Lower lobe of right lung (tissue), 2 donors: ENCODE measurements at places on chromosomes 4 and X.
A peak's percentile ranks its signal among the peaks of the same experiment; 100 is the strongest.

DNA sequence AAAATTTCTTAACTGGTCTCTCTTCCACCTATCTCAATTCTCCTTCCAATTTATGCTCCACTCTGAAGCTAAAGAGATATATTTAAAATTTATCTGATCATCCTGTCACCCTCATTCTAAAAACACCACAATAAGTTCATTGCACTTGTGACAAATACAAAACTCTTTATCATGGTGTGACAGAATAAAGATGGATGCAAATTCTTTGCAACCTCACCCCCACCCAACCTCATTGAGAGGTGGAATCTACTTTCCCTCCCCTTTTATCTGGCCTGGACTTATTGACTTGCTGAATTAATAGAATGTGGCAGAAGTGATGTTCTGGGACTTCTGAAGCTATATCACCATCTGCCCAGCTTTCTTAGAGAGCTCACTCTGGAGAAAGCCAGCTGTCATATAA is 46.5 kb downstream of the IDS start:
- no peaks in the 10 kb centered on the region for H3K36me3 ChIP-seq
- H3K27ac ChIP-seq: no peak overlapping the region
- no peaks in the 10 kb centered on the region for H3K27me3 ChIP-seq
- DNase-seq: no peak
- H3K4me1 ChIP-seq: no peaks in the 10 kb centered on the region

DNA sequence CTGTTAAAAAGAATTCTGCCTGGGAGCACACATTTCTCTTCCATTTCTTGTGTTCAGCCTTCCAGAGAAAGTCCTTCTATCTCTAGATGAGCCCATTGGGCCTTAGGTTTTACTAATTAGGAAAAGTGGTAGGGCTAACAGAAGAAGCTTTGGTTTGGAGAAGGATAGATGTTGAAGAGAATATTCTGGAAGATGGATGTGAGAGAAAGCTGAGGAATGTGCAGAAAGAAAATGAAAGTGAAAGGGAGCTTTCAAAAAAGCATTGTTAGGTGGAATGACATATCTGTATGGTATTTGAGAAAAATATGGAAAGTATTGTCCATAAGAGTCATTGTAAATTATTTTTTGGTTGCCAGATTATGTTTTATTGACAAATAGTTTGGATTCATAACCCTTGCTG is 474.8 kb upstream of the SLIT2 start:
- no peaks in the 10 kb centered on the region for H3K36me3 ChIP-seq
- H3K4me3 ChIP-seq: no peak overlapping the region
- no peak overlapping the region for H3K27ac ChIP-seq
- no peaks in the 10 kb centered on the region for H3K27me3 ChIP-seq

GRCh38 chr4:33780952-33781791 is 2463.1 kb downstream of the ARAP2 start:
- H3K27ac ChIP-seq: no peak overlapping the region
- H3K27me3 ChIP-seq: no peaks in the 10 kb centered on the region
- no peak for DNase-seq
- H3K36me3 ChIP-seq: no peaks in the 10 kb centered on the region
- H3K4me3 ChIP-seq: no peak overlapping the region
- no peaks in the 10 kb centered on the region for H3K4me1 ChIP-seq

GRCh38 chr4:48431401-48431800 is 51.7 kb upstream of the SLC10A4 start:
- H3K27ac ChIP-seq: no peak overlapping the region
- H3K27me3 ChIP-seq: no peaks in the 10 kb centered on the region
- H3K36me3 ChIP-seq: peaks cover 11% of the 10 kb centered on the region
- no peak for DNase-seq
- H3K4me3 ChIP-seq: no peak overlapping the region

DNA sequence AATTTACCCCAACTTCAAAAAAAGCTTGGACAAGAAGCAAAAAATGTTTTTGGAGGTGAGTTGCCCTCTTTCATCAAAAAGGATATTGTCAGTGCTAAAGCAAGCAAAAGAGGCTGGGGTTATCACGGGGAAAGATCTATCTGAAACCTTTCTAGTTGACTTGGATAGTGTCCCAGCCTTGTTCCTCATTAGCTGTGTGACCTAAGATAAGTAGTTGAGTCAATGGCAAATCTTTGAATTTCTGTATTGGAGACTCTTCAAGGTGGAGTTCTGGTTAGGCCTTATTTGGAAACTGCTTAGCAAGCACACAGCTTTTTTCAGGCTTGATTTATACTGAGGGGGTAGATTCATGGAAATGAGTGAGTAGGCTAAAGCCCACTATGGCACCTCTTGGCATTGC is 271.6 kb downstream of the GRIA3 start:
- H3K4me1 ChIP-seq: no peaks in the 10 kb centered on the region
- no peaks in the 10 kb centered on the region for H3K36me3 ChIP-seq
- no peak overlapping the region for H3K4me3 ChIP-seq
- no peak overlapping the region for H3K27ac ChIP-seq
- DNase-seq: no peak

GRCh38 chr4:37693450-37694190 is 7.4 kb upstream of the RELL1 start:
- no peaks in the 10 kb centered on the region for H3K27me3 ChIP-seq
- no peaks in the 10 kb centered on the region for H3K4me1 ChIP-seq
- H3K27ac ChIP-seq: no peak overlapping the region
- H3K4me3 ChIP-seq: no peak overlapping the region
- H3K36me3 ChIP-seq: no peaks in the 10 kb centered on the region

DNA sequence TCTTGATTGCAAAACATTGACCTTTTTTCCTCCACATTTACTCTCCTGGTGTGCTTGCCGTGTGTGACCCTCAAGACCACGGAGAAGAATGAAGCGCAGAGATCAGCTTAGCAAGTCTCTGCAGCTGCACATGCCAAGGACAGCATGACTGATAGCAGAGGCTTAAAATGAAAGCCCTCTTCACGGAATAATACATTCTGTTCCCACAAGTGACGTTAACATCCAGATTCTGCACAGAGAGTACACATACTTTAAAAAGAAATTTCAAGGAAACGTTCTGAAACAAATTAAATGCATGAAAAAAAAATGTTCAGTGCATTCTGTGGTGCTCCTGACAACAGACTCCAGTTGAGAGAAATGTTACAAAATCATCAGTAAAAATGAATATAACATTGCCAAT is 60.9 kb downstream of the SLC7A11 start:
- no peaks in the 10 kb centered on the region for H3K4me1 ChIP-seq
- no peaks in the 10 kb centered on the region for H3K27me3 ChIP-seq
- H3K4me3 ChIP-seq: no peak overlapping the region

DNA sequence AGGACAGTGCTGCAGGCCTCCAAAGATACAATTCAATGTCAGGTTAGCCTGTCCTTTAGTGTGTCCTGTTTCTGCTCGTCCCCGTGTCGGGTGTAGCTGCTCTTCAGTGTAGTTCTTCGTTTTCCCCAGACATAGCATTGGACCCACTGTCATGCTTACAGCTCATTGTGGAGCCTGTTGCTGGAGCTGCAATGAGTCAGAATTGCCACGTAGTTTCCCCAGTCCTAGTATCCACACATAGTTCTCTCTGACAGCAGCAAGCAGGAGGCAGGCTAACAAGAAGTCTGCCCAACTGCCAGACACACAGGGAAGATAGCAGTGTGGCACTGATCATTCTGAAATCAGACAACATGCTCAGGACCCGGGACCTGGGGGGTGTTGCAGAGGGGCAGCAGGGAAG is 49.2 kb downstream of the MOSPD2 start:
- no peaks in the 10 kb centered on the region for H3K4me1 ChIP-seq
- no peak overlapping the region for H3K27ac ChIP-seq
- peaks cover 16% of the 10 kb centered on the region for H3K36me3 ChIP-seq
- no peaks in the 10 kb centered on the region for H3K27me3 ChIP-seq
- H3K4me3 ChIP-seq: no peak overlapping the region
- no peak for DNase-seq

DNA sequence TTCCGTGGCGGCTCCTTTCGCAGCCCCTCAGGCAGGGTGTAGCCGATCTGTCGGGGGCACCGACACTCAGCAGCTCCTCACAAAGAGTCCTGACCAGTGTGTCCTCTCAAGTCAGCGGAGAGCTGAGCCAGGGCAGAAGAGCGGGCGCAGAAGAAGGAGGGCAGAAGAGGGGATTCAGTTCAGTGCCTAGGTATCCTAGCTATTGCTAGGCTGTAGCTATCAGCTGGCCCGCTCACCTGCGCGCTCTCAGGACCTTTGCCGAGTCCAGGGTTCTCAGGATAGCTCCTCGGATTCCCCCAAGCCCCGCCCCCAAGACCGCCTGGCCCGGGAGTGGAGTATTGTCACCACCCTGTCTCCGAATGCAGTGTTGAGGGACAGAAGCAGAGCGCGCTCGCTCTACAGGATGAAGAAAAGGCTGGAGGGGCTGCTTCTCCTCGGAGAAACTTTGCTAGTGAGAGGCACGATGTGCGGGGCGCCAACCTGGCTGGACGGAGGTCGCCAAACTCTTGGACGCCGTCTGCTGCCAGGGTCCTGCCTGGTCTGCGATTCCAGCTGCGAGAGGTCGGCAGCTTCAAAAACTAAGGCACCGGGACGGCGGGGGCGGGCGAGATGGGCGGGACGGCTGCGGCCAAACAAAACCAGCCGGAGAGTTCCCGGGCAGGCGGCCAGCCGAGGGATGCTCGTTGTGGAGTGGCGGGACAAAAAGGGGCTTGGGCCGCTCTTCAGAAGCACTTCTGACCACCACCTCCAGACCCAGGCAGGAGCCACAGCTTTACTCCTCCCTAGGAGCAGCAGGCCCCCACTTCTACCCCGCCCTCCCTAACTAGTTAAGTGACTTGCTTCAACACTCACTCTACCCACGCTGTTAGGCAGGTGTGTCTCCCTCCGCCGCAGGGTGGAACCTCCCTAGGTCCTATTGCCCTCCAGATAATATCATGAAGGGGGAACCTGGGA is at the start of gene XKRX:
XKRX (minus strand) TSS at position 258 of the 954 bp plus-strand sequence. CDS start 613 bp downstream, outside the sequence.
- no peaks in the 10 kb centered on the region for H3K27me3 ChIP-seq
- no peak within 1 kb of the TSS for H3K27ac ChIP-seq
- peak within 1 kb of the TSS; percentile 50 for H3K4me3 ChIP-seq

GRCh38 chr4:48329193-48329592 is 12.1 kb upstream of the SLAIN2 start:
- H3K4me1 ChIP-seq: no peaks in the 10 kb centered on the region
- H3K4me3 ChIP-seq: no peak overlapping the region
- no peak overlapping the region for H3K27ac ChIP-seq
- H3K27me3 ChIP-seq: no peaks in the 10 kb centered on the region
- H3K36me3 ChIP-seq: no peaks in the 10 kb centered on the region
